H9 (cell line): ENCODE measurements at places on chromosomes 6 and 20.

GRCh38 chr6:36927691-36928546 is 26.6 kb upstream of the PI16 start:
- DNase-seq: no peak

GRCh38 chr6:117025310-117025709 is 148.3 kb downstream of the RFX6 start:
- DNase-seq: peak; percentile 27

- no peak for DNase-seq
These were observed 756 bp downstream of the MTG2 start for GRCh38 chr20:62183426-62184142.

GRCh38 chr20:40293740-40294139 is 395.3 kb downstream of the MAFB start:
- DNase-seq: no peak

- DNase-seq: no peak
These were observed 440.1 kb downstream of the EPHA7 start for GRCh38 chr6:92979281-92979680.

DNA sequence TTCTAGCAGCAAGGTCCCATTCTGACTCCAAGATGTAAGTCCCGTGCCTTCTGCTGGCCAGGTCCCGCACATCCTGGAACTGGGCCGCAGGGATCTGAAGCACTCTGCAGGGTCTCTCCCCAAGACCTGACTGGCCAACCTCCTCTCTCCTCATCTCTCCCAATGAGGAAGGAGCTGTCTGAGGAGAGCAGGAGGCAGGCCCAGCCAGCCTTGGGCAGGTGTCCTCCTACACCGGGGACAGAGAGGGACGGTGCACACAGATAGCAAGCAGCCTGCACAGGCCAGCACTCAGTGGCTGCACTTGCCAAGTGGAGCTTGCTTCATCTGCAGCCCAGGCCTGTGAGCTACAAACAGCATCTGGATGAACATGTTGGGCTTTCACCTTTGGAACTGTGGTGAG is 76.8 kb upstream of the CD93 start:
- peak; percentile 19 for DNase-seq

- DNase-seq: peak; percentile 70
These were observed 51.3 kb upstream of the GLP1R start for GRCh38 chr6:38997128-38997761.

GRCh38 chr6:148364056-148364824 is 21.6 kb downstream of the SASH1 start:
- DNase-seq: no peak

DNA sequence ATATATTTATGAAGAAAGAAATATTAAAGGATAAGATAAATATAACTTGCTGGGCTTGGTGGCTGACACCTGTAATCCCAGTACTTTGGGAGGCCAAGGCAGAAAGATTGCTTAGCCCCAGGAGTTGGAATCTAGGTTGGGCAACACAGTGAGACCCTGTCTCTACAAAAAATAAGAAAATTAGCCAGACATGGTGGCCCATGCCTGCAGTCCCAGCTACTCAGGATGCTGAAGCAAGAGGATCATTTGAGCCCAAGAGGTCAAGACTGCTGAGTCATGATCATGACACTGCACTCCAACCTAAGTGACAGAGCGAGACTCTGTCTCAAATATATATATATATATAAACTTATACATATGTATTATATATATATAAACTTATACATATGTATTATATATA is 164.0 kb downstream of the MRPL14 start:
- peak; percentile 19 for DNase-seq

DNA sequence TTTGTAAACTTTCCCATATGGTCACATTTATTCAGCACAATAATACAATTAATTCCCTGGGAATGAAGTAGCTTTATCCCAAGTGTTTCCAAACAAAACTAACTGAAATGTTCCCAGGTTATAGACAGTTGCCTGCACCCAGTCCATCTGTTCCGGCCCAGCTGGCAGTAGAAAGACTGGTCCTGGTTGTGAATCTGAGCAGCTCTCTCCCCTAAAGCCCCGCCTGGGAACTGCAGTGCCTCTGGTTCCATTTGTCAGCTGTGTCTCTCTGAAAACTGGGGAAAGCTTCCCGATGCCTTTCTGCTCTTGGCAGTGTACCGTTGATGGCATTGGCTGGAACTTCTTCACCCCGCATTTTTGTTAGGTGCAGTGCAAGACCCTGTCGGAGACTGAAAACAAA is 8.7 kb downstream of the MTHFD1L start:
- DNase-seq: no peak

DNA sequence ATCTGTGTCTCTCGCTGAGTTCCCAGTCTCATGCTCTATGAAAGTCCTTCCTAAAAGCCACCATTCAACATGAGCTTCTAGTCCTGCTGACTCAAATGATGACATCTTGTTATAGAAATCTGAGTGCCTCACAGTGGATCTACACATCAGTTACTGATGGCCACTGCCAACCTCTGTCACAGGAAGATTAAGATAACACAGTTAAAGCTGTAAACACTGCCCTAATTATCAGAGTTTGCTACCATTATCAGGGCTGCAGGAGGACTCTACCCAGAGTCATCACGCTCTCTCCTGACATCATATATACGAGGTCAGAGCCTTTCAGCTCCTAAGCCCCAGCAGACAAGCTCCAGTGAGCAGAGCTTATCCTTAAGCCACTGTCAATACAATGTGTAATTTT is 63.2 kb downstream of the HIVEP2 start:
- DNase-seq: no peak

DNA sequence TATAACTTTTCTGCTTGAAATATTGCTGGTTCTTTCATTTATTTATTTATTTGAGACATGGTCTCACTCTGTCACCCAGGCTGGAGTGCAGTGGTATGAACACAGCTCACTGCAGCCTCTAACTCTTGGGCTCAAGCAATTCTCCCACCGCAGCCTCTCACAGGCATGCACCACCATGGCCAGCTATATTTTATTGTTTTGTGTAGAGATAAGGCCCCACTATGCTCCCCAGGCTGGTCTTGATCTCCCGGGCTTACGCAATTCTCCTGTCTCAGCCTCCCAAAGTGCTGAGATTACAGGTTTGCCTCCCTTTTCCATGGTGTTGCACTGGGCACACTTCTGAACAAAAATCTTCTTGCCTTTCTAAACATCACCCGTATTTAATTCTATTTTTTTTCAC is 39.1 kb upstream of the RNGTT start:
- no peak for DNase-seq

DNA sequence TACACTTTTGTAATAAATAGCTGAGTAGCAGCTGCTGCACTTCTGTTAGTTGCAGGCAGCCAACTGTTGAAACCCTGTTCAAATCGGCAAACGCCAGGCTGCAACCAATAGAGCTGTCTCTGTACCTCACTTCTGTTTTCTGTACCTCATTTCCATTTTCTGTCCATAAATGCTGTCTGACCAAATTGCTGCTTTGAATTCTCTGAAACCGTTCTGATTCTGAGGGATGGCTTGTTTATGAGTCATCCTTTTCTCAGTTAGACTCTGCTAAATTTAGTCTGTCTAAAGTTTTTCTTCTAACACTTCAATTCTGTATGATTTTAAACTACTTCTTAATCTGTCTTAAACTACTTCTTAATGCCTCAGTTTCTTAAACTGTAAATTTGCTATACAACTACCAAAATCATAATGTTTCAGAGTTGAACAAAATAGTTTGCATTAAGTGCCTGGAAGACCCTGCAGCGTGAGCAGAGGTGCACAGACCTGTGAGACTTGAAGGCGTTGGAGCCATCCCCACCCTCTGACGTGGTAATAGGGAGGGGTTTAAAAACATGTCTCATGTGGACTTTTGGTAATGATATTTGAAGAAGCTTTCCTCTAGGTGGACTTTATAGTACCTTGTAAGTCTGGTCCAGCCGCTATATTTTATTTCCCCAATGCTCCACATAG is 9.6 kb downstream of the BTNL2 start:
- DNase-seq: no peak

DNA sequence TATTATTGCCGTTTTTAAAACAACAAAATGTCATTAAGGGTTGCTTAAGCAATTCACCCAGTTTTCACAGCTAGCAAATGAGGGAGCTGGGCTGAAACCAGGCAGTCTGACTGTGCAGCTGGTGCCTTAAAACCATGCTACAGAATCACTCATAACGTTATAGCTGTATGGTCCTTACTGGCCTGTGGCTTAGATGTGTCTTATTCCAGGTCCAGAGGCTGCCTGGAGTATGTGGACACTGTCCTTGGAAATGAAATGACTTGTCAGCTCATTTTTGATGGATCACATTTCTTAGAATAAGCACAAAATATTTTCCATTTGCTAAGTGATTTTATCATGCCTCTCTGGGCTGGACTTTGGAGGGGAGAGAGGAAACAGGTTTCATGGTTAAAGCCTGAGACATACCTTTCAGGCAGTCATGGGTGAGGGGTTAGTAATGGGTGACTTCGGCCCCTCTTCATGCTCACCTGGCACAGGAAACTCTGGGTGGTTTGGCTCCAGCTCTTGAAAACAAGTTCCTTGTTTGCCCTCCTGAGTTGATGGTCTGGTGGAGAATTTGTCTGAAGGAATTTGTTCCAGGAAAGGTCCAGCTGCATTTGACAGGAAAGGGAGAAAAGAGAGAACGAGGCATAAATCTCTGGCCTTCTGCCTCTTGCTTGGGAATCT is 823.2 kb downstream of the DHX35 start:
- DNase-seq: no peak

- DNase-seq: no peak
These were observed 151.9 kb upstream of the SLC22A16 start for GRCh38 chr6:110628330-110628729.

GRCh38 chr6:29628419-29629281 is 4.3 kb downstream of the GABBR1 start:
- peak; percentile 95 for DNase-seq

- DNase-seq: no peak
These were observed 30.7 kb downstream of the ZNF831 start for GRCh38 chr20:59194023-59194935.

DNA sequence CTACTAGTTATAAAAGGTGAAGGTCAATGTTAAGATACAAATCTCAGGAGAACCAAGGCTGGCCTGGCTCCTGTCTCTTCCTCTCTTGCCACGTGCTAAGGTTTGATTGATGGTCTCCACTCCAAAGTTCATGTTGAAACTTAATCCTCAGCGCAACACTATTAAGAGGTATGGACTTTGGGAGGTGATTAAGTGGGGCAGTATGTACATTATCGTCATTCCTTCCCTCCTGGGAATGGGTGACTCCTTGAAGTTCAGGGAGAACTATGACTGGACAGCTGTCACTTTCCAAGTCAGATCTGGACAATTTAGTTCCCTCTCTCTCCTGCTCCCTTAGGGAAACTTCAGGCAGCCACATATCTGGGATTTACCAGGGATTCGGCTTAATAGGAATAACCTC is 50.5 kb downstream of the KCNK5 start:
- DNase-seq: no peak

DNA sequence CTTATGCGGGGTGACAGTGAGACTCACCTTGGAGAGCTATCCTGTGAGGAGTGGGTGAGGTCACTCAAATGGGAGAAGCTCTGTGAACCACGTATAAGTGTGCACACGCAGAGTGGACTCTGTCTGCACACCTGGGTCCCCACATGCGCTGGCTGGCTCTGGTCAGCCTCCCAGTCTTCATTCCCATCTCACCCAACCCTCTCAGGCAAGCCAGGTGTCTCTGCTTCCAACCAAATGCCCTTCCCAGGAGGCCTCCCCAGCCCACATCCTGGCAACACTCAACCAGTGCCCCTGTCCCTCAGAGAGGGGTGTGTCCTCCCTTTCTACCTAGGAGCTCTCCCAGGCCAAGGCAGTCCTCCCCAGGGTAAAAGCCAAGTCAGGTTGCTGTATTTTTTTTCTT is 8.0 kb upstream of the PI16 start:
- DNase-seq: peak; percentile 28

DNA sequence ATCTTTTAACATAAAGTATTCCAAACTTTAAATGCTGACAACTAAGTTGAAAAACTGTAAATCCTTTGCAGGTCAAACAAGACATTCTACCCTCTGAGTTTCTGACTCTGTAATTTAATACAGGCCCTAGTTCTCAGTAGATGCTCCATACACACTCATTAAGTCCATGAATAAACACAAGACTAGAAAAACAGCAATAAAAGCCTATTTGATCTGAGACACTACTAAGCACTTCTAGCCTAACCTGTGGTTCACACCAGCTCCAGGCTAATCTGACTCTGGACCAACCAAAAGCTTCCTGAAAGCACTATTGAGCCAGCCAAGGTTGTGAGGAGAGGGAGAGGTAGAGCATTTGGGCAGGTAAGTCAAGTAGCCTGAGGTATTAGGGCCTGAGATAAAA is 103.9 kb downstream of the EPM2A start:
- no peak for DNase-seq

DNA sequence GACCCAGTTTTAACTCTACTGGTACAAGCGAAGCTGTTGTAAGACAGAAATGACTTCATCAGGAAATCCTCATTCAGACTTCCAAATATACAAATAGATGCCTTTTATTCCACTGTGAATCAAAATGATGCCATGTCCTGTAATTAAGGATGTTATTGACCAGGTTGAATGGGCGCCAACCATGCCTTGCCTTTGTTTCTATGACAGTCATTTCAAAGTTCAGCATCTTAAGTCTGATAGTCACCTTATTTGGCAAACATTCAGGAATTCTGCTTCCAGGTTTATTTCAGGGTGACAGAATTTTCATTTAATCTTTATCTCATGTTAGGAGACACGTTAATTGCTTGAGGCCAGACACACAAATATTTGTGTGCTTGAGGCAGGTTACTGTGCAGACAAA is 592.8 kb upstream of the JAG1 start:
- no peak for DNase-seq

- no peak for DNase-seq
These were observed 29.7 kb upstream of the TMEM217 start for GRCh38 chr6:37287519-37288157.

GRCh38 chr20:33654680-33655161 is 7.4 kb upstream of the C20orf144 start:
- DNase-seq: no peak

- no peak for DNase-seq
These were observed 31.3 kb downstream of the TTI1 start for GRCh38 chr20:38001981-38002380.

GRCh38 chr20:47921408-47921807 is 136.1 kb upstream of the SULF2 start:
- DNase-seq: no peak
